ENCODE measurements at places on chromosomes 2 and 18.

DNA sequence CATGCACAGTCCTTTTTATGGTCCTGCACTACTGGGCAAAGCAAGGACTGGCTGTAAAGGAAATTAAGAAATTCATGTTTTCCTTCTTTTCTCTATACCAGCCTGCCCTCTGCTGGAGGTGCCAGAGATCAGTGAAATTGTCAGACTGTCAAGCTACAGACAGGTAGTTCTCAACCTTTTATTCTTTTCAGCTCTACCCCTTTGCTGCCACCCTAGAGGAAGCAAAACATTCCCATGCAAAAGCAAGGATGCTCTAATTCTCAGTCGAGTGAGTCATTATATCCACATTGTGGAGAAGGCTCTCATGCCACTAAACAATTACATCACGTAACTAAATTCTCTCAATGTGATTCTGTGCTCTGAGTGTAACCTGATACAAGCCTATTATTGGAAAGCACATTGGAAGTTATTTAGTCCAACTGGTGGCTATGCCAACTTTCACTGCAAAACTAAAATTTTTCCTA, 25.0 kb upstream of the RAPGEF4 start:
- H3K36me3 ChIP-seq, result no peaks in the 10 kb centered on the region
- no peak overlapping the region for H3K27ac ChIP-seq
- no peak for DNase-seq
- H3K27me3 ChIP-seq, result peaks cover 57% of the 10 kb centered on the region

GRCh38 chr2:235432741-235433520, 60.9 kb upstream of the AGAP1 start:
- peaks cover 39% of the 10 kb centered on the region for H3K27me3 ChIP-seq
- H3K4me1 ChIP-seq, result no peaks in the 10 kb centered on the region
- H3K36me3 ChIP-seq, result no peaks in the 10 kb centered on the region
- H3K4me3 ChIP-seq, result no peak overlapping the region
- no peak overlapping the region for H3K27ac ChIP-seq

DNA sequence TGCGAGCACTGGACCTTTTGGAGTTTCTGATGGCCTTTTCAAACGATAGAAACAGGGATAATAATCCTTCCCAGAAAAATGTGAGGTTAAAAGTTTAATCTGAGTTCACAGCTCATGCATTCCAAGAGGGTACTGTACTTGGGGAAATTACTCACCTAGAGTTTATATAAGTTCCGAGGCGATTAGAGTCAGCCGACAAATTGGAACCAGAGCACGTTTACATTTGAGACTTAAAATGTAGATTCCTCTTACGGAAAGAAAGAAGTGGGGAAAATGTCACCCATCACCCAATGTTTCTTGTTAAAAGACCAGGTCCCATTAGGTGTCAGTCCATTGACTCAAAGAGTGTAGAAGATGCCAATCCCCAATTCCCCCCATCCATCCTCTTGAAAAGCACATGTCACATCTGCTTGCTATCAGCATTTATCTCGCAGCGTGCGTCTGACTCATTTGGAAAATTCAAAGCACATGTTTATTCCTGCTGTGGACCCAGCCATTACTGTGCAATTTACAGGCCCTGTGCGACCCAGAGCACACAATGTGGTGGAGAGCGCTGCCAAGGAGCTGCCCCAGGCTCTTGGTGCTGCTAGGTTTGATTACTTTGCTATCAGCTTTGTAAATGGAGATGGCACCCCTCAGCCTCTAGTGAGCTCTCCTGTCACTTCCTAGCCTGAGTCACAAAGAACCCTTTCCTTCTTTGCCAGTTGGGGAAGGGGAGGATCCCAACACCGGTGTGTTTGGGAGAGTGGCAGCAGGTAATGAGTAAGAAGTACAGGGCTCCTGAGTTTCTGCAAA, 104.8 kb downstream of the COLEC12 start:
- H3K27ac ChIP-seq, result no peak overlapping the region
- DNase-seq, result no peak
- no peak overlapping the region for H3K4me3 ChIP-seq

DNA sequence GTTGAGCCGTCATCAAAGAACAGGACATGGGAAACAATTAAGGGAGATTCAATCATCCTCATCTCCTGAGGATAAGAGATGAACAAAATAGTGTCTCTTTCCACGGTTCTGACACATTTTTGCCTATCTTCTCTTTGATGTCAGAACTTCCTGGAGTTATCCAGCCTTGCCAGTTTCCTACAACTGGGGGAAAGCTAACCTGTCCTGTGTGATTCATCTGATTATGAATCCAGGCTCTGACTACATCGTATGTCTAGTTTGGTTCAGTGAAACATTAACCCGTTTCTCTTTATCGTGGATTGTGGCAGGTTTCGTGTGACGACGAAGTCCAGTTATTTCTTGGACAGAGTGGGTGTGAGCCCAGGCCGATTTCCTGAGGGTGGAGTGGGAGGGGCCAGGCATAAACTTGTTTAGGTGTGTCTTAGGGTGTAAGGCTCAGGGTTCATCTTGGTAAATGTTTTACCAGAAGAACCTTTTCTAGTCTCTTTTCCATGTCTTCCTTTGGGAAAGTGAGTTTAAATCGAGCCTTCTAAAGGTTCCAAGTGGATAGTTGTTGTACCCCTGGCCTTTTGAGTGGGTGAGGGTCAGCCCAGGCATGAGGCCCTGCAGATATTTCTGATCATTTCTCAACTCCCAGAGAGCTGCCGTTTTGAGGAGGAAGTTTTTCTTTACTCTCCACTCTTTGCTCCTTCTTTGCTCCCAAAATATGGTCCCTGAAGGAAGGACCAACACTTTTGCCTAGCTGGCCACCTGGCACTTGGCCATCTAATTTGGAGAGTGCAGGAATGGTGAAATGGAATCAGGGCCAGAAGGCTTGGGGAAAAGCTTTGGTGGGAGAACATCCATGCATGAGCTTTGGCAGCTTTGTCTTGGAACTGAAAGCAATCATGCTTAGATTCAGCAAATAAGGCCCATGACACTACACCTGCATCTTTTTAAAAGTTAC, 50.4 kb upstream of the FZD5 start:
- DNase-seq, result no peak
- H3K27me3 ChIP-seq, result no peaks in the 10 kb centered on the region
- peaks cover 5% of the 10 kb centered on the region for H3K36me3 ChIP-seq
- no peak overlapping the region for H3K27ac ChIP-seq
- no peak overlapping the region for H3K4me3 ChIP-seq
- H3K4me1 ChIP-seq, result no peaks in the 10 kb centered on the region

DNA sequence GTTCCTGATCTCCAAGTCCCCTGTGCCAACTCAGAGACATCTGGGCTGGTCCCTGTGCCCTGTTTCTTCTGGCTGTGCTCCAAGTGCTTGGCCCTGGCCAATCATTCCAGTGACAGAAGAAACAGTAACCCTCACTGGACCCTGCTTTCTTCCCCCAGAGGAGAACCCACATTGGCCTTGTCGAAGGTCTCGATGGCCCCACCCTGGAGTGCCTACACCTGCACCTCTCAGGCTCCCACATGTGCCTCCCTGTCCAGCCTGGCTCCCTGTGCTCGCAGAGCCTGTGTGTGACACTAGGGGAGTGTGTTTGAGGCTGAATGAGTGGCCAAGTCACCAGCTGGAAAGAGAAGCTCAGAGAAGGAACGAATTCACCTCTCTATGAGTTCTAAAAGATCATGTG, 5.9 kb upstream of the MAL start:
- no peaks in the 10 kb centered on the region for H3K4me1 ChIP-seq
- peaks cover 86% of the 10 kb centered on the region for H3K27me3 ChIP-seq
- H3K36me3 ChIP-seq, result peaks cover 2% of the 10 kb centered on the region
- H3K4me3 ChIP-seq, result no peak overlapping the region

- no peaks in the 10 kb centered on the region for H3K27me3 ChIP-seq
- DNase-seq, result no peak
- H3K36me3 ChIP-seq, result peaks cover 3% of the 10 kb centered on the region
- H3K27ac ChIP-seq, result no peak overlapping the region
- H3K4me3 ChIP-seq, result no peak overlapping the region
Observed at GRCh38 chr18:34342960-34343359, 118.2 kb upstream of the NOL4 start.

GRCh38 chr2:220858101-220858500, 714.0 kb downstream of the EPHA4 start:
- peaks cover 21% of the 10 kb centered on the region for H3K27me3 ChIP-seq
- no peaks in the 10 kb centered on the region for H3K36me3 ChIP-seq
- no peaks in the 10 kb centered on the region for H3K4me1 ChIP-seq
- DNase-seq, result no peak
- no peak overlapping the region for H3K27ac ChIP-seq
- H3K4me3 ChIP-seq, result no peak overlapping the region

GRCh38 chr2:180519276-180519675, 461.1 kb upstream of the UBE2E3 start:
- H3K27me3 ChIP-seq, result peaks cover 28% of the 10 kb centered on the region
- DNase-seq, result no peak
- H3K27ac ChIP-seq, result no peak overlapping the region
- H3K4me1 ChIP-seq, result peaks cover 14% of the 10 kb centered on the region

DNA sequence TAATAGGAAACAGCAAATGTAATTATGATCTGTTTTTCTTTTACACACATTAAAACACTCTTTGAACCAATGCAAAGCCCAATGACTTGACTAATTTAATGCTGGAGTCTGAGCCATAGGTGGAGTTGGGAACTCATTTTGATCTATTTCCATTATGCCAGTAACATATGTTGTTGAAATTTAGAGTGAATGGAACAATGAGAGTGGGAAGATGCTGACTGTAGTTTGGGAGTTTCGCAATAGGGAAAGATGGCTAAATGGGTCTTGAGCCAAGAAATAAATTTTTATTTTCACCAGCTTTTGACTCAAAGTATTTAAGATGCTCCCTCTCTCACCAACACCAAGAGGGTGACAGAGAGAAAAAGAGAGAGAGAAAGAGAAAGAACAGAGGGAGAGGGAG, 246.7 kb downstream of the DLGAP1 start:
- H3K27ac ChIP-seq, result no peak overlapping the region
- H3K36me3 ChIP-seq, result no peaks in the 10 kb centered on the region
- no peaks in the 10 kb centered on the region for H3K27me3 ChIP-seq
- no peak for DNase-seq
- no peak overlapping the region for H3K4me3 ChIP-seq

GRCh38 chr18:64419156-64419555, 270.3 kb upstream of the LINC00305 start:
- H3K27me3 ChIP-seq, result no peaks in the 10 kb centered on the region

DNA sequence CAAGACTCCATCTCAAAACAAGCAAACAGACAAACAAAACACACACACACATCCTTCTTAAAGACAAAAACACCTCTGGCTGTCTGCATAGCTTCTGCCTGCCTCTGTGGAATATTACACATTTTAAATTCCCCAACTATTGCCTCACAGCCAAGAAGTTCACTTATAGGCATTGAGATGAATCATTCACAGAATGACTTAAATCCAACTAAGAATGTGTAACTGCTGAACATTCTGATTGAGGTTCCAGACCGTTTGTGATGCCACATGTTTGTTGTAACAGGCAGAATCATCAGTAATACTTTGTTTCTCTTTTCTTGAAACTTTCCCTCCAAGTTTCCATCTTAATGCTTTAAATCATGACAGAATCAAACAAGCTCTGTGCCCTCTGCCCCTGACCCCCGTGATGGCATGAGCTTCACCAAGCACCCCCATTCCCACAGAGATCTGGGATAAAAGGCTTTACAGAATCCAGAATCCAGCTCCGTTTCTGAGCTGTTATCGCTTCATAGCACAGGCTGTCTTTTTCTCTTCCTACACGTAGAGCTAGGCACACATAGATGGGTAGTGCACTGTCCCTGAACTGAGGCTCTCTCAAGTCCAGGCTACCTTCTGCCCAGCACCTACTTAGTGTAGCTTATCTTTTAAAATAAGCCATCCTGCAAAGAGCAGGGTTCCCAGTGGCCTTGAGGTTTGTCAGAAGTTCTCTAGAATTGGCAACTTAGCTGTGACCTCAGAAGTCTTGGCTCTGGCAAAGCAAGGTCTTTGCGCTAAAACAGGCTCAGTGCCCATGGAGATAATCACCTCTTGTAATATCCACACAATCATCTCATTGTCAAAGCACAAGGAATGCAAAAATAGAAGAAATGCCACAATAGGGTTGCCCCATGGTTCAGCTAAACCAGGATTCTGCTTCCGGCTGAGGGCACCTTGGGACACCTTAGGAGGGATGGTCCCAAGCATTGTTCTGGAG, 32.9 kb downstream of the EPAS1 start:
- H3K36me3 ChIP-seq, result no peaks in the 10 kb centered on the region
- peaks cover 46% of the 10 kb centered on the region for H3K27me3 ChIP-seq
- peaks cover 11% of the 10 kb centered on the region for H3K4me1 ChIP-seq
- no peak overlapping the region for H3K4me3 ChIP-seq

DNA sequence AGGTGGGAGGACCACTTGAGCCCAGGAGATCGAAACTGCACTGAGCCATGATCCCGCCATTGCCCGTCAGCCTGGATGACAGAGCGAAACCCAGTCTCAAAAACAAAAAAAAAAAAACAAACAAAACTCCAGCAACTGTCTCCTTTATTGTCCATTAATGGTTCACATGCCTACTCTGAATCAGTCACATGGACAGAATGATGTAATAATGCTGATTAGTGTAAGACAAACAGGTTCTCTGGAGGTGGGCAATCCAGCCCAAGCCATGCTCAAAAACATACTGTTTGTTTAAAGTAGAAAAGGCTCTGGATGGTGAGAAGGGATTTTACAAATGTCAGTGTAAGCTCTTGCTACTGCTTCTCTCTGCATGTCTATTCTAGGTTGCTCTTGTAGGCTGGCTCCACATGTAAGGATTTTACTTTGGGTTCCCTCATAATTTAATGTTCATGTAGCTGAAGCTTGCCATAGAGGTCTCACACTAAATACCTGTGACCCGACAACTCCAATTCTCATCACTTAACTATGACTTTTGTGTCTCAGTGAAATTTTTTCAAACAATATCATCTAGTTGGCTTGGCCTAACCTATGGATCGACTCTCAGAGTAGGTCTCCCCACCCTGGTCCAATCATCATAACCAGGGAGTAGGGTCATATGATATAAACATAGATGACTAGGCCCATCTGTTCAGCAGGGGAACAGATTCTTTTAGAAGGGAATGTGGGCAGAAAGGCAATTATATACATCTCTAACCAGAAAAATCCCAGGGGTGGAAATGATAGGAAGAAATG, 83.9 kb upstream of the SLC39A10 start:
- no peak overlapping the region for H3K4me3 ChIP-seq
- peaks cover 4% of the 10 kb centered on the region for H3K36me3 ChIP-seq
- H3K4me1 ChIP-seq, result peaks cover 46% of the 10 kb centered on the region
- no peak overlapping the region for H3K27ac ChIP-seq
- no peaks in the 10 kb centered on the region for H3K27me3 ChIP-seq

GRCh38 chr2:19845323-19845920, 56.4 kb downstream of the TTC32 start:
- H3K4me1 ChIP-seq, result no peaks in the 10 kb centered on the region
- no peak overlapping the region for H3K4me3 ChIP-seq
- no peak overlapping the region for H3K27ac ChIP-seq
- H3K36me3 ChIP-seq, result no peaks in the 10 kb centered on the region
- DNase-seq, result no peak

- H3K4me3 ChIP-seq, result no peak overlapping the region
- DNase-seq, result no peak
- no peak overlapping the region for H3K27ac ChIP-seq
- peaks cover 84% of the 10 kb centered on the region for H3K27me3 ChIP-seq
- no peaks in the 10 kb centered on the region for H3K36me3 ChIP-seq
Observed at GRCh38 chr2:172968061-172968469, 107.6 kb upstream of the MAP3K20 start.

GRCh38 chr2:129129087-129129486, 810.4 kb upstream of the HS6ST1 start:
- H3K4me1 ChIP-seq, result no peaks in the 10 kb centered on the region
- no peak overlapping the region for H3K4me3 ChIP-seq
- no peak overlapping the region for H3K27ac ChIP-seq
- no peaks in the 10 kb centered on the region for H3K36me3 ChIP-seq

Measured in central memory CD8-positive, alpha-beta T cell (primary cell).